ENCODE measurements at places on chromosomes 13 and 19.

GRCh38 chr13:109093998-109094397, 464.6 kb downstream of the MYO16 start:
- DNase-seq, result no peak

- no peak for DNase-seq
These were observed 73.2 kb upstream of the MBNL2 start for GRCh38 chr13:97148894-97149293.

- DNase-seq, result peak; percentile 96
These were observed 30.2 kb upstream of the NANOS3 start for GRCh38 chr19:13846557-13847406.

GRCh38 chr13:48750588-48751383, 97.1 kb downstream of the CYSLTR2 start:
- DNase-seq, result no peak

DNA sequence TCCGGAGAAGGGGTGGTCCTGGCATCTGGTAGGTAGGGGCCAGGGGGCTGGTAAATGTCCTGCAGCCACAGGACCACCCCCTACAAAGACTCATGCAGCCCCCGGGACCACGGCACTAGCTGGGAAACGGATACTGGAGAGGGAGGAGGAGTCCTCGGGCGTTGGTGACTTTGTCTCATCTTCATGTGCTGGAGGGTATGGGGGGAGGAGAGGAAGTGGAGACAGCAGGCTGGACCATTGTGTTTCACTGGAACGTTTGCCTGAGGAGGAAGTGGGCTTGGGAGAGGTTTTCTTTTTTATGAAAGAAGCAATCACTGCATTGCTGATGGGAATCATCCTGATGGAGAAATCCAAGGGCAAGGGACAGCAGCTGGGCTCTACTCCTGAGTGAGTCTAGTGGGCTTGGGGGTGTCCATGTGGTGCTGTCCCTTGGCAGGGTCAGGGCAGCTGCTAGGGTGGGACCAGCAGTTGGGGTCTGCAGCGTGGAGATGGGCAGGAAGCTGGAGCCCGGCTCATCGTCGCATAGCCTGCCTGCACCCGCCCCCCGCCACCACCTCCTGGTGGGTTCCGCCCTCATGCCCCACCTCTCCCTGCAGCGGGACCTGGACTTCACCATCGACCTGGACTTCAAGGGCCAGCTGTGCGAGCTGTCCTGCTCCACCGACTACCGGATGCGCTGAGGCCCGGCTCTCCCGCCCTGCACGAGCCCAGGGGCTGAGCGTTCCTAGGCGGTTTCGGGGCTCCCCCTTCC, 1.7 kb upstream of the ADM5 start:
- peak; percentile 69 for DNase-seq

GRCh38 chr13:102089177-102089576, 312.7 kb downstream of the FGF14 start:
- no peak for DNase-seq

GRCh38 chr13:77143431-77143830, 116.5 kb upstream of the FBXL3 start:
- DNase-seq, result no peak

- no peak for DNase-seq
These were observed 9.0 kb downstream of the IRGC start for GRCh38 chr19:43724896-43725295.

GRCh38 chr19:12092956-12093355, 28.4 kb downstream of the ZNF844 start:
- DNase-seq, result no peak

- DNase-seq, result no peak
These were observed 158.0 kb downstream of the KCTD15 start for GRCh38 chr19:33954686-33955085.

- DNase-seq, result no peak
These were observed 12.9 kb downstream of the CARM1 start for GRCh38 chr19:10884274-10884673.

DNA sequence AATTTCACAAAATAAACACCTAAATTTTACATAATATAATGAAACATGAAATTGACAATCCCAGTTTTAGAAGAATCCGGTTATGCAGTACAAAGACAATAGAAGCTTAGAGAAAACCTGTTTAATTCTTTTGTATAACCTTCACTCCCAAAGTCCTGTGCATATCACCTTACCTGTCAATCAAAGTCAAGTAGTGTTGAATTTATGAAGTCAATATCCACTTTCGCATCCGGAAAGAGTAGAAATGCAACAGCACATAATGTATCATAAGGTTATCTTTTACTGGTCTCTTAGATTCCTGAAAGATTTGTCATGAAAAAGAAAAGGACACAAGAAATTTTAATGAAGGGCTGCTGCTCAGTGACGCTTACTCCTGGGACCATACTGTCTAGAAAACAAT, 1112.6 kb downstream of the PCDH9 start:
- DNase-seq, result no peak

DNA sequence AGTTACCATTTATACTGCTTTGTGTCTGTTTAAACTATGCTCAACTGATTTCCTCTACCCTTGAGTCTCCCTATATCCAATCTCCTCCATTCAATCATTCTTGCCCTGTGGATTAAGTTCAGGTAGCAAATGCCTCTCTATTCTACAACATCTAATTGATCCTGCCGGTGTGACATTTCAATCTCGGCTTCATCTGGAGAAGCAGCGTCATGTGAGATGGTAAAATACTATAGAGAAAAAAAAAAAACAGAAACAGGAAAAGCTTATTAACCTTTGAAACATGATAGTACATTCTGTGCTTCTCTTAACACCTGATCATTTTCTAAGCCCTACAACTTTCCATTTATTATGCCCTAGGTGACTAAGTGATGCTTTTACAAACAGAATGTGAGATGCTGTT, 89.4 kb downstream of the KCTD12 start:
- DNase-seq, result no peak

DNA sequence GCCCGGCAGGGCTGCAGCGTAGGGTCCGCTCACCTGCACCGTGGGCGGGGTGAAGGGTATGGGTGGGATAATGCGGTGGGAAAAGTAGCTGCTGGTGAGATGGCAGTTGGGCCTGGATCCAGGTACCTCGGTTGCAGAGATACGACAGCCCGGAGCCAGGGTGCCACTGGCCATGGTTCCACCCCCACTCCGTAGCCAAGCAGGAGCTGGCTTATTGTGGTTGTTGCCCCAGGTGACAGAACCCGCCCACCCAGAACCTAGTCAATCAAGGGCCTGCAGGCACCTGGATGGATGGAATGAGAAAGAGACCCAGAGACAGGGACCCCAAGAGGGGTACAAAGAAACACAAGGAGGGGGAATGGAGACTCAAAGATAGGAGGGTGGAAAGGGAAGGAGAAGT, 3.5 kb upstream of the LHB start:
- no peak for DNase-seq

DNA sequence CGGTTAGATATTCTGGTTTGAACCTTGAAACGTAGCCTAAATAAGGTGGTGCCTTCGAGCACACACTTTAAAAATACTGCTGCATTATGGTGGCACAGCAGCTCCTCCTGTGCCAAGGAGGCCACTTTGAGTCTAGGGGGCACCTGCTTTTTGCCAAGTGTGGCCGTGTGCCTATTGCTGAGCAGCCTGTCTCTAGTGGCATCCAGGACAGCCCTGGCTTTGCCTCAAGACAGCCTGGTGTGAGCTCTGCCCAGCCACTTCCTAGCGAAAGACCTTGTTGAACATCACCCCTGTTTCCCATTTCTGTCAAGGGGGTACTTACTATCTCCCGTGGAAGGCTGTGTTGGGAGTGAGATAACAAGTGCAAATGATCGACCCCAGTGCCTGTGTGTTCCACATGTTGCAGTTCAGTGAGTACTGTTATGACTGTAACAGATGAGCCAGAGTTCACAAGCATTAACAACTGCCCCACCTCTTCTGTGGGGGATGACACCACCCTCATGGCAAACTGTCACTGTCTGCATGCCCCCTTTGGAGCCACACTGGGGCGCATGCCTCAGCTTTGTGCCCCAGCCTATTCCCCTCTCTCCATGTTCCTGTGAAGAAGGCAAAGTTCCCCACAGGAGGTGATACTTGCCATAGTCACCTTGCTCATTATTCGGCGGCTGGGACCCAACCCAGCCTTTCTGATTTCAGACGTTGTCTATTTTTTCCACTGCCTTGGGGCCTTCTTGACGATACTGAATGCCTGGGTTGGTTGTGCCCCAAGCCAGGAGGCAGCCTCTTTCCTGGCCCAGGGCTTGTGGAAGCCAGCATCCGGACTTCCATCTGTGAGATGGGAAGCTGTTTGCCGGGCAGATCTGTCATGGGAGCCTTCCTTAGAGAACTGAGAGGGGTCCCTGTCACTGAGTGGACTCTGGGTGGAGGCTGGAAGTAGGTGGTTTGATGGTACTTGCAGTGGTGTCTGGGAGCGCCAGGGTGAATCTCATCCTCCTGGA, 5.4 kb downstream of the GATAD2A start:
- no peak for DNase-seq

DNA sequence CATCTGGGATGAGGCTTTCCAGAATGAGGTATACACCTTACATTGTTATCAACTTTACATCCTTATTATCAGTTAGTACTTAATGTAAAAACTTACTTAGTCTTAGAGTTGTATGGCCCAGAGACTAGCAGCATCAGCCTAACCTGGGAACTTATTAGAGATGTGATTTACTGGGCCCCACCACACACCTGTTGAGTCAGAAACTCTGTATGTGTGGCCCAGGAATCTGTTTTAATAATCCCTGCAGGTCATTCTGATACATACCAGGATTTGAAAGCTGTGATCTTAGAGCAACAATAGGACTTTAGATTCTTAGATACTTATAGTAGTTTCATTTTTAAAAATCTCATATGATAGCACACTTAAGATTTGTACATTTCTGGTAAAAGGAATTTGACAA, 17.4 kb downstream of the FNDC3A start:
- DNase-seq, result no peak

- no peak for DNase-seq
These were observed 66.8 kb downstream of the FNDC3A start for GRCh38 chr13:49042476-49042875.

Data from upper lobe of left lung (tissue), 6 donors.